ENCODE measurements at places on chromosomes 13 and 19.

GRCh38 chr19:48962029-48962848 lies 2.9 kb upstream of the FTL start:
- no peak for DNase-seq

DNA sequence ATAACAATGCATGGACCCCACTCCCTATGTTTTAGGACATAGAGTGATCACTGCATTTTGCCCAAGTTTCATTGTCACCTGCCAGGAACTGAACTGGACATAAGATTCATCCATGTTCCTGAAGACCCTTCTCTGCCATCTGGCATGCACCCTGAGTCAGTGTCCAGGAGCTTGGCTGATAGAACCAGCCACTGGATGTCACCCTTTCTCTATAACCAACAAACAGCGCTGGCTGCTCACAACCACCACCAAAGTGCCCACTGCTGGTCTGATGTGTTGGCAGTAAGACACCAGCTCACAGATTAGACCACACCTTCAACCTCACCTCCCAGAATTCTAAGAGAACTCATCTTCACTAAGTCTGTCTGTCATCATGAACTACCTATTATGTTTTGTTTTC lies 333.4 kb downstream of the ITGBL1 start:
- no peak for DNase-seq

- no peak for DNase-seq
Measured at GRCh38 chr19:17347361-17347760, 10.0 kb downstream of the GTPBP3 start.

DNA sequence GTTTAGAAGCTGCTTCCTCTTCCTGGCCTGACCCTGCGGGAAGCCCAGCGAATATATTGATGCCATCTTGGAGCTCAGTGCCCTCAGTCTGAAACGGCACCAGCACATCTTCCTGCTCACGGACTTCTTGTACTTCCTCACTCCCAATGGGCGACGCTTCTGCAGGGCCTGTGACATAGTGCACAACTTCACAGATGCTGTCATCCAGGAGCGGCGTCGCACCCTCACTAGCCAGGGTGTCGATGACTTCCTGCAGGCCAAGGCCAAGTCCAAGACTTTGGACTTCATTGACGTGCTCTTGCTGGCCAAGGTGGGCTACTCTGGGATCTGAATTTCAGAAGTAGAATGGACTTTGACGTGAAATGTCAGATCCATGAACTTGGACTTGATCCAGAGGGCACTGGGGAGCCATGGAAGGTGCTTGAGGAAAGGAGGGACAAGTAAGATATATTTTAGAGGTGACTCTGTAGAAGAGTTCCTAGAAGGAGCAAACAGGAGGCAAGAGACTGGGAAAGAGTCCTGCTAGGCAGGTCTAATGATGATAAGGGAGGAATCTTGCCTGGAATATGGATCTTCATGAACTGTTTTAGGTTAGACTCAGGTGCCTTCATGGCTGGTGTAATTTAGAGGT lies 38.4 kb upstream of the CYP4F8 start:
- DNase-seq, result no peak

- no peak for DNase-seq
Measured at GRCh38 chr13:73138276-73138637, 79.5 kb downstream of the KLF5 start.

GRCh38 chr19:39389631-39390414 lies 1.1 kb downstream of the PAF1 start:
- no peak for DNase-seq

GRCh38 chr19:39845172-39845571 lies 1.0 kb downstream of the FBL start:
- no peak for DNase-seq

Measured in stimulated activated CD8-positive, alpha-beta memory T cell treated with anti-CD3 and anti-CD28 coated beads, Interleukin-4, amount 100 ng/mL, for 1 hour (primary cell).